Activated B cell treated with CpG ODN at 0.5 μM for 24 hours (primary cell): ENCODE measurements at places on chromosomes 16 and 17. TPM values are rescaled to one million over a fixed set of nuclear protein-coding genes. Genes with fewer than 3 reads are reported as not detected.

The CIAO3 gene
- total RNA-seq, result 42.4 and 43.1 TPM in 2 replicates

DNA sequence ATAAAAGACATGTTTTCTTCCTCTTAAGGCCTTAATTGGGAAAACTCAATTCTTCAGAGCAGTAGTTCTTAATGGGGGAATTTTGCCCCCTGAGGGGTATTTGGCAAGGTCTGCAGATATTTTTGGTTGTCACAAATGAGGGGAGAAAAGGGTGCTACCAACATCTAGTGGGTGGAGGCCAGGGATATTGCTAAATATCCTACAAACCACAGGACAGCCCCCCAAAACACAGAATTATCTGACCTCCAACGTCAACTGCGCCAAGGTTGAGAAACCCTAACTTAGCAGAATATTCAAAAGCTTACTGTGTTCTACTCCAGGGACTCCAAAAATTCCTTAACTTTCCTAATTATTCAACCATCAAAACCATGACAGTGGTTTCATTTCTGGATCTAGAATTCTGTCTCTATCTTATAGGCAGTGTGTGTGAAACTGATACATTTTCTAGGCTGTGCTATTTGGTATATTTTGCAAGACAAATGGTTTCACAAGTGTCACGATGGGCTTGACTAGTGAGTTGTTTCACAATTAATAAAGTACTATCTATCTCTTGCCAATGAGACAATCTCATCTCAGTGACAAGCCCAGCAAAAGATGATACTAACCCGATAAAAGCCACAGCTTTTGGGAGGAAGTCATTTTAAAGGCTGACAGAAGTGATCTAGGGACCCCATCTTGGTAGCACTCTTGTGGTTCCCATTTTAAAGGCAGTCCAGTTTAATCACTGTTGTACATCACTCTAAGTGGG lies 14.7 kb downstream of the TXNDC11 start:
- peaks cover 12% of the 10 kb centered on the region for H3K4me1 ChIP-seq
- H3K4me3 ChIP-seq, result no peak overlapping the region
- H3K27me3 ChIP-seq, result no peaks in the 10 kb centered on the region
- peaks cover 84% of the 10 kb centered on the region for H3K36me3 ChIP-seq
- no peak overlapping the region for H3K27ac ChIP-seq
- no peak for DNase-seq

DNA sequence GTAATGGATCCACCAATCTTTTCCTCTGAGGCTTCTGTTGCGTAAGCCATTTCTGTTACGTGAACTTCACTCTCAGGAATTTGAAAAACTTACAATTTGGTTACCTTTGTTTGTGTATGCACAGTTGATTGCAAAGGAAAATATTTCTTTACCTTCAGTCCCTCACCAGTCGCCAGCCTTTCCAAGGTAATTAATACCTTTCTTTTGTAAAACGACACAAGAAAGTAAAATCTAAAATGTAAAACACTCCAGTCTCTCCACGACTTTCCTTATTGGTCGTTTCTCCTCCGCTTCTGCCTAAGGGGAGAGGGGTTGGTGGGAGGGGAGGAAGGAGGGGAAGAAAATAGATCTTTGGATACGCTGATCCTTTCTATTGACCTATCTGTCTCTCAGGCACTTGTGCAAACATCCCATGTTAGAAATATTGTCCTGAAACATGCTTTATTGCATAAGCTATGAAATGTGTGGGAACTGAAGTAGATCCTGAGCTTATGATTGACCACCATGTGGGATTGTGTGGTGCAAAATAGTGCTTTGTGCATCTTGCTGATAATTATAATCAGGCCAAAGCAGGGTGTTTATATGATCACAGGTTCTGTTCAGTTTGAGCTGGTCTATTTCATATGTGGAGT lies 32.4 kb upstream of the EFCAB13 start:
- peaks cover 52% of the 10 kb centered on the region for H3K4me1 ChIP-seq
- DNase-seq, result no peak
- H3K36me3 ChIP-seq, result no peaks in the 10 kb centered on the region
- H3K27me3 ChIP-seq, result no peaks in the 10 kb centered on the region
- H3K27ac ChIP-seq, result no peak overlapping the region

DNA sequence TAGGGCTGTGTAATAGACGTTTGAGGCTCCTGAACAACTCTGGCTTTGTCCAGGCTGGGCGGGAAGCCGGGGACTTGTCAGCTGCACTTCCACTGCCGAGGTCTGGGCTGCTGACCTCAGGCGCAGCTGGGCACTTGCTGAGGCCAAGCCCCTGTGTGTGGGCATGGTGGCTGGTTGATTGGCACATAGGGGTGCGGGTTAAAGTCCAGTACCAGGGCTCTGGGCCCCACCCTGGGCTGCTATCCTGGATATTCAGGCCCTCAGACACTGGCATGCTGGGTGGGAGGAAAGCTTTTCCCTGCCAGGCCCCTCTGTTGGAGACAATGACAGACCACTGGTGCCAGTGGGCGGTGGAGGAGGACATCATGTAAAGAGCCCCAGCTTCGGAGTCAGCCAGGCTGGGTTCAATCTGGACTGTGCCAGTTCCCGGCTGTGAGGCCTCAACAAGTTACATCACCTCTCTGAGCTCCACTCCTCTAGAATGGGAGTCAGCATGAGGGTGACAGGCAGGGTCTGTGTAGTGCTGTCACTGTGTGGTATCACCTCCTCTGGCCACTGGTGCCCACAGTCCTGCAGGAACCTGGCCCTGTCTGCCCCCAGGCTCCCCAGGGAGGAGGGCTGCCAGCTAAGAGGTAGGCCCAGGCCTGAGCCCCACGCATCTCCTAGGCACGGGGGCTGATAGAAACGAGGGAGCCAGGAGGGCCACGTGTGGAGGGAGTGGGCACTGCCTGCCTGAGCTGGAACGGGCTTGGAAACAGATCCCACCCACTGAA lies 42.5 kb downstream of the PSME3IP1 start:
- no peak overlapping the region for H3K4me3 ChIP-seq
- no peak for DNase-seq
- no peaks in the 10 kb centered on the region for H3K27me3 ChIP-seq
- no peak overlapping the region for H3K27ac ChIP-seq
- no peaks in the 10 kb centered on the region for H3K36me3 ChIP-seq
- peaks cover 47% of the 10 kb centered on the region for H3K4me1 ChIP-seq

DNA sequence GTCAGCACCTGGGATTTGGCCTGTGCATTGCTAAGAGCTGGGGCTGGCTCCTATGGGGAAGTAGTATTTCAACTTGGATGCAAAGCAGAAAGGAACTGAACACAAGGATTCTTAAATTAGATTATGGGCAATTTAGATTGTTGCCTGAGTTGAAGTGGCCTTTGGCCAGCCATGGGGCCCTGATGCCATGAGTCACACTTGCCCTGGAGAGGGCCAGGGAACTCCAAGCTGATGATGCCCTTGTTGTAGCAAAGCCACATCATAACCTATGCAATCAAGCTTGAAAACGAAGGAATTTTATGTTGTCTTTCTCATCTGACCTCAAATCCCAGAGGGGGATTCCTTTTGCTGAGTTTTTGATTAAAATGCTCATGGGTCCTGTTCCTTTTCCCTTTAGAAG lies 3.9 kb upstream of the SPATA32 start:
- H3K27ac ChIP-seq, result no peak overlapping the region
- peaks cover 74% of the 10 kb centered on the region for H3K36me3 ChIP-seq
- H3K4me3 ChIP-seq, result no peak overlapping the region
- peaks cover 15% of the 10 kb centered on the region for H3K4me1 ChIP-seq

The ASIC2 gene
- total RNA-seq, result not detected in 2 replicates

DNA sequence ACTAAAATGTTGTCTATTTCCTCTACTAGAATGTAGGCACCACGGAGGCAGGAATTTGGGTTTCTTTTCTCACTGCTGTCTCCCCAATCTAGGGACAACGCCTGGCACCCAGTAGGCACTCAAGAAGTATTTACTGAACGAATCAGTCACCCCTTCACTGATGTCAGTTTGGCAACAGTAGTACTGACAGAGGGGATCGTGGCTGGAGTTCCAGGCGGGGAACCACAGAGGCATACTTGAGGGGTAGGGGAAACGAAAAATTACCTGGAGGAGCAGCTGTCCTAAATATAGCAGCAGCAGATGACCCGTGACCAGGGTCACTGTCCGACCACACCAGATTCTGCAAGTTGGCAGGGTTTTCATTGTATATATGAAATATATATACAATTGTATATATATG lies 33.3 kb downstream of the TRIM25 start:
- H3K27me3 ChIP-seq, result no peaks in the 10 kb centered on the region
- peaks cover 2% of the 10 kb centered on the region for H3K36me3 ChIP-seq
- peaks cover 8% of the 10 kb centered on the region for H3K4me1 ChIP-seq
- H3K4me3 ChIP-seq, result no peak overlapping the region
- DNase-seq, result no peak

- DNase-seq, result peak; percentile 34
- no peak overlapping the region for H3K4me3 ChIP-seq
- peaks cover 27% of the 10 kb centered on the region for H3K27me3 ChIP-seq
- H3K36me3 ChIP-seq, result no peaks in the 10 kb centered on the region
- no peaks in the 10 kb centered on the region for H3K4me1 ChIP-seq
Observed at GRCh38 chr17:79294459-79295071, 219.9 kb downstream of the ENGASE start.

The RHBDL1 gene
- 0.24 TPM in 1 of 2 replicates, not detected in the other for total RNA-seq

GRCh38 chr16:11004973-11005610 lies 60.7 kb downstream of the CLEC16A start:
- no peaks in the 10 kb centered on the region for H3K4me1 ChIP-seq
- DNase-seq, result no peak
- peaks cover 82% of the 10 kb centered on the region for H3K36me3 ChIP-seq
- H3K4me3 ChIP-seq, result no peak overlapping the region

GRCh38 chr16:35506018-35506897 lies 2046.8 kb downstream of the TP53TG3F start:
- H3K4me1 ChIP-seq, result no peaks in the 10 kb centered on the region
- H3K27me3 ChIP-seq, result no peaks in the 10 kb centered on the region
- no peaks in the 10 kb centered on the region for H3K36me3 ChIP-seq

GRCh38 chr16:2194852-2195321 lies 1.5 kb downstream of the CASKIN1 start:
- H3K27me3 ChIP-seq, result peaks cover 19% of the 10 kb centered on the region
- H3K4me3 ChIP-seq, result peak overlapping the region; percentile 56
- no peaks in the 10 kb centered on the region for H3K36me3 ChIP-seq
- H3K4me1 ChIP-seq, result peaks cover 8% of the 10 kb centered on the region
- no peak for DNase-seq

The SULT1A2 gene
- total RNA-seq, result 0.24 TPM in 1 of 2 replicates, not detected in the other

DNA sequence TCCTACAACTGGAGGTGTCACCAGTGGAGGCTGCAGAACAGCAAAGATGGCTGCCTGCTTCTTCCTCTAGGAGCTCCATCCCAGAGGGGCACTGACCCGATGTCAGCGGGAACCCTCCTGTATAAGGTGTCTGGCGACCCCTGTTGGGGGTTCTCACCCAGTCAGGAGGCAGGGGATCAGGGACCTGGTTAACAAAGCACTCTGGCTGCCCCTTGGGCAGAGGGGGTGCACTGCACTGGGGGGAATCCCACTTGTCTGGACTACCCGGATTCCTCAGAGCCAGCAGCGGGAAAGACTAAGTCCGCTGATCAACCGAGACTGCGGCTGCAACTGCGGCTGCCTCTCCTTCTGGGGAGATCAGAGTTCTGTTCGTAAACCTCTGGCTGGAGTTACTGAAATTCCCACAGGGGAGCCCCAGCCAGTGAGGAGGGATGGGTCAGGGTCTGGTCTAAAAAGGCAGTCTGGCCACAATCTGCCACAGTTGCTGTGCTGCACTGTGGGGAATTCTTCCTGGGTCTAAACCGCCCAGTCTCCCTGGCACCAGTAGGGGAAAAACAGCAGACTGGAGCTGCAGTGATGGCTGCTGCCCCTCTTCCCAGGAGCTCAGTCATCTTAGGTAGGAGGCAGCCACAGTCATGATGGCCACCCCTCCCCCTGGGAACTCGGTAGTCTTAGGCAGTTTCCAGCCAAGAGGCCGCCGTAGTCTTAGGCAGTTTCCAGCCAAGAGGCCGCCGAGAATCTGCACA lies 213.4 kb downstream of the CYB561 start:
- DNase-seq, result no peak
- H3K36me3 ChIP-seq, result peaks cover 22% of the 10 kb centered on the region
- no peak overlapping the region for H3K27ac ChIP-seq
- H3K4me1 ChIP-seq, result no peaks in the 10 kb centered on the region
- peaks cover 4% of the 10 kb centered on the region for H3K27me3 ChIP-seq

GRCh38 chr16:87249425-87249824 lies 67.8 kb downstream of the C16orf95 start:
- no peak for DNase-seq
- peaks cover 5% of the 10 kb centered on the region for H3K27me3 ChIP-seq
- no peaks in the 10 kb centered on the region for H3K36me3 ChIP-seq
- H3K27ac ChIP-seq, result no peak overlapping the region

GRCh38 chr16:4314532-4315185 lies 1.2 kb upstream of the GLIS2 start:
- H3K36me3 ChIP-seq, result no peaks in the 10 kb centered on the region
- DNase-seq, result no peak
- peak overlapping the region; percentile 41 for H3K27ac ChIP-seq
- peaks cover 18% of the 10 kb centered on the region for H3K4me1 ChIP-seq
- peak overlapping the region; percentile 88 for H3K4me3 ChIP-seq
- H3K27me3 ChIP-seq, result peaks cover 15% of the 10 kb centered on the region

DNA sequence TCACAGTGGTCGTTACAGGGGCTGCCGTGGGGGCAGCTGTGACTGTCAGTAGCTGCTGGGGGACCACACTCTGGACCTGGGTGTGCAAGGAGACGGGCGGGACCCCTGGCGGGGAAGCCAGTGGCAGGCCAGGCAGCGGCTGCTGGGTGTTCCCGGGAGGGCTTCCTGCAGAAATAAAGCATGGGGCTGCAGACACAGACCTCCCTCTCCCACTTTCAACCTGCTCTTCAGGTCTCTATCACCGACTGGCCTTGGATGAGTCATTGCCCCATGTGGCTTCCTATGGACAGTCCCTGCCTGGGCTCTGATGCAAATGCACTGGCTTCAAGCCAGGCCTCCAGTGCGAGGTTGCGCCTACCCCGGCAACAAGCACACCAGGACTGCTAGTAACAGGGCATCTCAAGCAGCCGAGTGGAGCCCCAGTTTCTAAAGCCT lies 17.2 kb downstream of the SREBF1 start:
- no peak overlapping the region for H3K27ac ChIP-seq
- peak; percentile 68 for DNase-seq
- peaks cover 38% of the 10 kb centered on the region for H3K4me1 ChIP-seq
- peak overlapping the region; percentile 24 for H3K4me3 ChIP-seq
- no peaks in the 10 kb centered on the region for H3K27me3 ChIP-seq

GRCh38 chr17:42485680-42486079 lies 27.0 kb downstream of the ATP6V0A1 start:
- peaks cover 6% of the 10 kb centered on the region for H3K4me1 ChIP-seq
- H3K36me3 ChIP-seq, result peaks cover 77% of the 10 kb centered on the region
- no peak overlapping the region for H3K27ac ChIP-seq
- H3K27me3 ChIP-seq, result no peaks in the 10 kb centered on the region
- DNase-seq, result no peak

The RGS9 gene
- 3.2 TPM in 2 replicates for total RNA-seq

- H3K4me3 ChIP-seq, result peak overlapping the region; percentile 55
- no peaks in the 10 kb centered on the region for H3K36me3 ChIP-seq
- DNase-seq, result peak; percentile 46
- H3K27ac ChIP-seq, result peak overlapping the region; percentile 64
Observed at GRCh38 chr16:85955566-85955965, 56.6 kb downstream of the IRF8 start.

GRCh38 chr16:23156946-23157460 lies 7.8 kb upstream of the USP31 start:
- no peak for DNase-seq
- H3K36me3 ChIP-seq, result no peaks in the 10 kb centered on the region
- H3K4me3 ChIP-seq, result no peak overlapping the region
- H3K4me1 ChIP-seq, result no peaks in the 10 kb centered on the region
- H3K27me3 ChIP-seq, result peaks cover 20% of the 10 kb centered on the region
- H3K27ac ChIP-seq, result no peak overlapping the region

The KRT12 gene
- not detected in 2 replicates for total RNA-seq

The GRAP gene
- total RNA-seq, result 31.5 and 39.2 TPM in 2 replicates

The P2RX1 gene
- total RNA-seq, result 22.0 and 26.0 TPM in 2 replicates

The EPX gene
- total RNA-seq, result not detected in 2 replicates

The ZNF821 gene
- total RNA-seq, result 10.6 and 13.6 TPM in 2 replicates
